ENCODE measurements at places on chromosomes 6 and 20.

DNA sequence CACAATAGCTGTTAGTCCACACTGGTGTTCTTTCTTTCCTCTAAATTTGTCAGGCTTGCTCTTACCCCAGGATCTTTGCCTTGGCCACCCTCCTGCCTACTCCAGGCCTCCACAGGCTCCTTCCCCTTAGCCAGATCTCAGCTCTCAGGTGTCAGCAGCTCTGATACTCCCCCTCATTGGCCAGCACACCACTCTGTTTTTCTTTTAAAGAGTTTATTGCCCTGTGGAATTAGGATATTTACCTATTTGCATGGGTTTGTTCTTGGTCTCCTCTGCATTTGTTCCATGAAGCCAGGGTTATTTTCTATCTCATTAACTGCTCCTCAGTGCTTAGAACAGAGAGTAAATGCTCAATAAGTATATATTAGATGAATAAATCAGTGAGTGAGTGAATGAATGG lies 36.8 kb downstream of the GCNT2 start:
- no peak for DNase-seq

DNA sequence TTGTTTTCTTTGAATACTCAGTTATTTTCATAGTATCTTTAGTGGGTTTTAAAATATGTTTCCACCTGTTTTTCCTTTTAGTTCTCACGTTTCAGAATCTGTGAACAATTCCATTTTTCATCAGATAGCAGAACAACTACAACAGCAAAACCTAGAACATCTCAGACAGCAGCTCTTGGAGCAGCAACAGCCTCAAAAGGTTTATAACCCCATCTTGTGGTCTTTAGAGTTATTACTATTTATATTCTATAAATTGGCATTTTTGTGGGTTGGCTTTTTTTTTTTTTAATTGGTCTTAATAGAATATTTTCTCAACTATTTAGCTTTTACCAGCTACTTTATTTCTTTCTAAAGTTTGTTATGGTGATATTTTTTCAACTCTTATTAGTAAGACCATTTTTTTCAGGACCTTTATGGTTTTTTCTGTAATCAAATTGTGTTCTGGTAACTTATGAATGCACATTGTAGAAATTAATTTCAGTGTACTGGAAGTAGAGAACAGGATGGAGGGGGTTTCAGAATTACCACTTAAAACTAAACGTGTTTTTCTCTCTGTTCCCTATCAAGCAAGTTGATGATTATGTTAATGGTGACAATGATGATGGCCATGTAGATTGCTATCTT lies 72.2 kb downstream of the SCAF8 start:
- DNase-seq = no peak

GRCh38 chr6:89045576-89045975 lies 35.0 kb upstream of the PNRC1 start:
- DNase-seq = no peak

DNA sequence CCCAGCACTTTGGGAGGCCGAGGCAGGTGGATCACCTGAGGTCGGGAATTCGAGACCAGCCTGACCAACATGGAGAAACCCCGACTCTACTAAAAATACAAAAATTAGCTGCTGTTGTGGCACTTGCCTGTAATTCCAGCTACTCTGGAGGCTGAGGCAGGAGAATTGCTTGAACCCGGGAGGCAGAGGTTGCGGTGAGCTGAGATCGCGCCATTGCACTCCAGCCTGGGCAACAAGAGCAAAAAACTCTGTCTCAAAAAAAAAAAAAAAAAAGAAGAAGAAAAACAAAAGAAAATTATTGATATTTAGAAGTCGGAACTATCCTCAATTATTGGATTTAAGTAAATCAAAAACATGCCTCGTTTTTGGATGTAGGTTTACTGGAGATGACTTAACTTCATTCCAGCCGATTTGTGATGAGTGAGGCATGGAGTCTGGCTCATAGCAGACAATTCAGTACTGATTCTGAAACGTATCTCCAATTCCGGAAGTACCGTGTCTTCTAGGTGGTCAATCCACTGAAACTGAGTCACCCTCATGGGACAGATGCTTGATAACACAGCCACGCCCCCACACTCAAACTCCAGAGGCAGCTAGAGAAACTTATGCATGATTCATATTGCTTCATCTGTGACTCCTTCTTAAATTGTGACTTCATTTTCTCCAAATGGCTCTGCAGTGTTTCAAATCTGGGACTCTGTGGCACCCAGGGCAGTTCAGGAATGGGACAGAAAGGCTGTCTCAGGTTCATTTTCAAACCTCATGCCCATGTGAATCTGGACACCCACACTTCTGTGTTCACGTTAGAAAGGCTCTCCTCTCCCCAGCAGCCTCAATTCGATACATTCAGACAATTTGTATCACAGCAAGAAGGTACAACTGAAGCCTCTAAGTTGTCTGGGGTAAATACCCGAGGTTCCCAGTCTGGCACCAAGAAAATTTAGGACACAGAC lies 110.4 kb upstream of the ARMC2 start:
- no peak for DNase-seq

GRCh38 chr6:120587381-120587780 lies 746.9 kb downstream of the TBC1D32 start:
- no peak for DNase-seq

All from activated gamma-delta T cell treated with Interleukin-2 at 50 U/mL for 16 hours (primary cell).